ENCODE measurements at places on chromosomes 11 and 22. TPM values are rescaled to one million over a fixed set of nuclear protein-coding genes. Genes with fewer than 3 reads are reported as not detected.

GRCh38 chr22:21013657-21014201 lies 1.2 kb upstream of the P2RX6 start:
- no peak for DNase-seq

GRCh38 chr11:130675371-130675821 lies 227.0 kb downstream of the ADAMTS15 start:
- DNase-seq = peak; percentile 32

DNA sequence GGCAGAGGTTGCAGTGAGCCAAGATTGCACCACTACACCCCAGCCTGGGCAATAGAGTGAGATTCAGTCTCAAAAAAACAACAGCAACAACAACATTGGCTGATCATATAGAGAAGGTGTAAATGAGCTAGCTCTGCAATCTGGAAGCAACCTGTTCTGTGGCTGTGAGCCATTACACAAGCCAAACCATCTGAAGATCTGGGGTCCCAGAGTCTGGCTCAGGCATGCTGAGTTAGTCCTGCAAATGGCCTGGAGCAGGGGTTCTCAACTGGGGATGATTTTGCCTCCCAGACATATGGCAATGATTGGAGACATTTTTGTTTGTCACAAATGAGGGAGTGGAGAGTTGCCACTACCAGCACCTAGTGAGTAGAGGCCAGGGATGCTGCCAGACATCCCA lies 42.3 kb upstream of the RAB1B start:
- no peak for DNase-seq

GRCh38 chr11:111845276-111846028 lies 25.9 kb downstream of the ALG9 start:
- no peak for DNase-seq

GRCh38 chr11:17873586-17873985 lies 139.0 kb downstream of the KCNC1 start:
- DNase-seq = no peak

DNA sequence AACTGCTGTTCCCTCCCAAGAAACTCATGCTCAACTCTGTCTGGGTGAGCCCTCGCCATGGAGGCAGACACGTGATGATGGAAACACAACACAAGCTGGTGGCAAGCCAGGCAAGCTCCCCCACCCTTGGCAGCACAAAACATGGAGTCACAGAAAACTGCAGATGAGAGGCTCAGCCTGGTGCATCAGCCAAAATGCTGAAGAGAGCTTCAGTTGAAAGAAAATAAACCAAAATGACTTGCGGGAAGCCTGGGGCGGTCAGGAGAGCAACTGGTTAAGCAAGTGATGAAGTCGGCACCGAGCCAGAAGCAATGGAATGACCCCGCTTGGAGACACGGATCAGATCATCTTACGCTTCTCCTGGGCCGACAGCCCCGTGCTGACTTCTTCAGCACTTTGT lies 68.3 kb downstream of the C11orf58 start:
- DNase-seq = no peak

DNA sequence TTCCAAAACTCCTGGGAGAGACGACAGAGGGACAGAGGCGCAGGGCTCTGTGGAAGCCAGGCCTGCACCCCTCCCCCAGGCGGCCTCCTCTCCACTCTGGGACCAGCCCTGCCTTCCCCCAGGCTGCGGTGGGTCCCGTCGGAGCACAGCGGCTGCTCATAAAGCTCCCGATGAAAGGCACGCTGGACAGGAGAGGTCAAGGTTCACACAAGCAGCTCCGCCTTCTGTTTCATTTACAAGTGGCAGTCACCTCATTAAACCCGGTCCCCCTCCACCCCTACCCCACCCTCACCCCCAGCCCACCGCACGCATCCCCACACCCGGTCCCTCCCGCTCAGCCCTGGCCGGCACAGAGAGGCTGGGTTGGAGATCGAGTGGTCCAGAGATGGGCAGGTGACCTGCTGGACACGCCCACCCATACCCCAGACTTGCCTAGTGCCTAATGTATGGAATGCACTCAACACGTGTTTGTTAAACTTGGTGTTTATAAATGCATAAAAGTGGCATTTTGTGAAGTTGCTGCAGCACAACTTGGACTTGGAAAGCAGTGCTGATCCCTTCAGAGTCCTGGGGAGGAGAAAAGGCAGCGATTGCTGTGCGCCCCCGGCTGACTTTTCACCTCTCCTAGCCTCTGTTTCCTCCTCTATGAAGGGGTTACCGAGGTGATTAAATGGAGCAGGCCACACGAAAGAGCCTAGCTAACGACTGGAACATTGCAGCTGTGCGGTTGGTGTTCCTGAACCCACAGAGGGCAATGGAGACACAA lies 26.0 kb downstream of the RPUSD4 start:
- DNase-seq = no peak

DNA sequence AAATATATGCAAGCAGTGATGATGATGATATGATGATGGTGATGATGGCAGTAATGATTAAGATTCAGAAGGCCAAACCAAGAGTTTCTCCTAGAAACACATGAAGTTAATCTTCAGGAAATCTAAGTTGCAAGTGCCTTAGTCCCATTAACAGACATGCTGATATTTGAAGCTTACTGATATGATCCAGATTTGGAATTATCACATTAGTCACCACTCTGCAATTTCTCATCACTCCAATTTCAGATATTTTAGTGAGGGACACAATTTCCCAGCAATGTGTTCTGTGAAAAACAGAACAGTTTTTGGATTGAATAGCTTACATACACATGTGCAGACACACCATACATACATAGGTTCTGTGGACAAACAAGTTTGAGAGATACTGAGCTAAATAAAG lies 411.4 kb upstream of the FAT3 start:
- no peak for DNase-seq

- DNase-seq = no peak
These were observed 27.3 kb upstream of the KRTAP5-6 start for GRCh38 chr11:1669546-1670218.

DNA sequence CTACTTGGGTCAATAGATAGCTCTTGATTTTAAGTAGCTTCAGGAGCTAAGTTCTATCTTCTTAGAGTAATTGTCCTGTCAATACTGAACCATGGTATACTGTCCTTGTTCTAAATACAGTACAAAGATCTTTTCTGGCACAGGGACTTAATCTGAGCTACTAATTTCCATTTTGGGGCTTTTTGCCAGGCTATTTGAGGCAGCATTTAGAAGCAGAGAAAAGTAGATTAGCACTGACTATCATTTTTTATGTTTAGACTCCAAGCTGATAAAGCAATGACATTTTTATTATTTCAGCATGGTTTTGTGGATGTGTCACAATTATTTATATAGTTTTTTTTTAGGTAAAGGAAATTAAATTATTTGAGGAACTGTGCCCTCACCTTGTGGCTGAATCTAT lies 163.2 kb downstream of the FAT3 start:
- DNase-seq = no peak

DNA sequence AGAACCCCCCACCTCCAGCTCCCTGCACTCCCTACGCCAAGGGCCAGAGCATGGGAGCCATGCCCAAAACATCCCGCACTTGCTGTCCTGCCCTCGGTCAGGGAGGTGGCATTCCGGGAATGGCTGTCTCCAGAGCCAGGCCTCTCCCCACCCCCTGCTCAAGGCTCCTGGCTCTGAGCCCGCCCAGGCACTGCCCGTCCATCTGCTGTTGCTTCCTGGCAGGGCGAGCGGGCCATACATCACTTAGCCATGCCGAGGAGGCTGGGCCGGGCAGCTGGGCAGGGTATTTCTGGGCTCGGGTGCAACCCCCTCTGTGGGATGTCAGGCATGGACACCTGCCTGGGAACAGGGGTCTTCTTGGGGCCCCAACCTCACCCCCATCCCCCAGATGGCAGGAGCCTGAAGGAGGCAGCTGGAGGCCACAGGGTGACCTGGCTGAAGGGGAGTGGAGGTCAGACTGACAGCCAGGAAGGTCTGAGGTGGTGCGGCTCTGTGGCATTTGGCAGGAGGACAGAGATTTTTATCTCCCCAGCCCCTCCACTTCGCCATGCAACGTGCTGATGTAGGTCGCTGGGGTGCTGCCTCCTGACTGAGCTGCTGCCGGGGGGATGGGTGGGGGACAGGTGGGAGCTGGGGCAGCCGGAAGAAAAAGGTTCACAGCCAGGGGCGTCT lies 8.7 kb upstream of the CABP7 start:
- no peak for DNase-seq

- no peak for DNase-seq
These were observed 4.9 kb downstream of the CWC15 start for GRCh38 chr11:94968334-94968958.

GRCh38 chr22:23286296-23286695 lies 106.0 kb downstream of the BCR start:
- DNase-seq = no peak

DNA sequence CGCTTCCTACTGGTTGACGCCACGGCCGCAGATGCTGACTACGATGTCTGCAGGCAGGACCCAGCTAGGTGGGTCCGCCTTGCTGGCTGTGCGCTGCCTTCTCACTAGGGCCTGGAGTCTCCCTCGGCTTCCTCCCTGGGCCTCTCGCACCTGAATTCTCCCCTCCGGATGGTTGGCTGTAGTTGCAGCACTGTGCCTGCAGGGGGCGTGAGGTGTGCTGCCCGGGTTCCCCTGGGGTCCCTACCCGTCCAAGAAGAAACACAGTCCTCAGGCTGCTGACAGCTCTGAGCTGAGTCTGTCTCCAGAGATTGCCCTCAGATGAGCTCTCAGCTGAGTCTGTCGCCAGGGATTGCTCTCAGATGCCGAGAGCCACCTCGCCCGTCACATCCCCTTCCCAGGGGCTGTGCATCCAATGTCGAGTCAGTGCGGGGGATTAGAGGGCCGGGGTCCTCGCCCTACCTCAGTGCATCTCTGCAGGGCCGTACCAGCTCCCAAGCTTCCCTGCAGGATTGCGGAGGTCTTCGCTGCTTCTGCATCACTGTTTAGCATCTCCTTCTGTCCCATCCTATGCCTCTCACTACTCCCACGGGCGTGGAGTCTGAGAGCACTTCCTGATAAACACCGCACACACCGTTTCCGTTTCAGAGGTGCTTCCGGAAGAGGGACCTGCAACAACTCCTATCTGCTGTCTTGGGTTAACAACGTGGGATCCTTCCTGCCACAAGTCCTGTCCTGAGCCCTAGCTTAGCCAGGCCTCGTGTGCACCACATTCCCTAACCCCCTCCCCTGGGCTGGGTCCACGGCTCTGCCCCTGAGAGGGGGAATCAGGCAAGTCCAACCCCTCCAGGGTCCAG lies 196.9 kb downstream of the CSNK2A3 start:
- DNase-seq = no peak

DNA sequence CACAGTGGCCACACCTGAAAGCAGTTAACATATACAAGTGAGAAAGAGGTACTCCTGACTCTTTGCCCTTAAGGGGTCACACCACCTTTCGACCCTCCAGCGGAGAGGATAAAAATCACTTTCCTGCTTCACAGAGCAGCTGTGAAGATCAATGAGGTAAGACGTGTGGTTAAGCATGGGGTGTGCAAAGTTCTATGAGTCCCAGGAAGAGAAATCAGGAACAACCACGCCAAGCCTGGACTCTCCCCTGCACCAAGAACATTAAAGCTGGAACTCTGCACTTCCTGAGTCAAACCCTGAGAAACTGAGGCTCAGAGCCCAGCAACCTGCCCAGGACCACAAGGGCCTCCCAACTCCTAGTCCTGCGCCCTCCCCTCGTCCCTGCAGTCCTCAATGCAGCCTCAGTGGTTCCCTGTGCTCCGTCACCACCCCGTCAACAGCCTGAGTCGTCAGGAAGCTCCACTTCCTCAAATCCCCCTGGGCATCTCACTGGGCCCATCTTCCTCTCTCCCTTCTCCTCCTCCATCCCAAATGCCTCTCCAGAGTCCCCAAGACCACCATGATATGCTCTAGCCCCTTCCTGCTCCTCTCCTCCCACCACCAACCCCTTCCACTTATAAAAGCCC lies 17.7 kb downstream of the TNKS1BP1 start:
- DNase-seq = no peak

- DNase-seq = no peak
These were observed 22.9 kb upstream of the OR56B4 start for GRCh38 chr11:6084587-6084986.

- no peak for DNase-seq
These were observed 107.4 kb downstream of the ZBTB16 start for GRCh38 chr11:114166897-114167323.

- DNase-seq = no peak
These were observed 73.5 kb upstream of the ZC3H12C start for GRCh38 chr11:110019675-110020074.

DNA sequence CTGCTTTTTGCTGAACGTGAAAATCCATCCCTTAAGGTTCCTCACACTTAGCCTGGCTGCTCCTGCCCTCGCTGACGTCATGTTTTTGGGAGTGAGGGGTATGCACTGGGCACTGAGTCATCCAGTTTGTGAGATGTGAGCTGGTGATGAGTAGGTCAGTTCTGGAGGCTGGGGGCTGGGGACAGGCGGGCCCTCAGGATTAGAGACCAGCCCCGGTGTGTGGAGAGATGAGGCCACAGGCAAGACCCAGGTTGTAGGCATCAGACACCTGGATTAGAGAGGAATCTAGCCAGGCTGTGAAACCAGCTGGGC lies 9.2 kb downstream of the KCNC1 start:
- DNase-seq = no peak

GRCh38 chr11:2734181-2735052 lies 34.6 kb upstream of the KCNQ1OT1 start:
- DNase-seq = no peak

GRCh38 chr11:108592591-108593213 lies 866 bp downstream of the EXPH5 start:
- DNase-seq = no peak

- no peak for DNase-seq
These were observed 53.8 kb downstream of the SWAP70 start for GRCh38 chr11:9717719-9718118.

GRCh38 chr11:34624069-34624468 lies 3.2 kb downstream of the EHF start:
- no peak for DNase-seq

GRCh38 chr11:119376197-119376847 lies 5.2 kb downstream of the USP2 start:
- no peak for DNase-seq

MTNR1B gene
- total RNA-seq = not detected

SGSM1 gene
- 0.50 TPM for total RNA-seq

MN1 gene
- 9.5 TPM for total RNA-seq

GAS2 gene
- 0.63 TPM for total RNA-seq

SH3BP1 gene
- 8.2 TPM for total RNA-seq

SAMM50 gene
- total RNA-seq = 45.4 TPM

NKAPD1 gene
- 11.0 TPM for total RNA-seq

JHY gene
- 17.7 TPM for total RNA-seq

ADM2 gene
- total RNA-seq = not detected

KRTAP5-11 gene
- not detected for total RNA-seq

KCNK4 gene
- not detected for total RNA-seq

CCDC116 gene
- 0.46 TPM for total RNA-seq

RIN1 gene
- 3.5 TPM for total RNA-seq

ABCC8 gene
- 2.2 TPM for total RNA-seq

F2 gene
- not detected for total RNA-seq

LDHAL6A gene
- total RNA-seq = not detected
